NCI-H1694 (cell line): ENCODE measurements at places on chromosomes 16 and 17.

GRCh38 chr17:4948166-4948930 lies at the start of gene PFN1:
Gene PFN1 (minus strand): TSS chr17:4948530. CDS start chr17:4948394, 136 bp downstream.
- DNase-seq = peak; percentile 69

- DNase-seq = no peak
Observed at GRCh38 chr17:50122945-50123344, 7.0 kb downstream of the SAMD14 start.

DNA sequence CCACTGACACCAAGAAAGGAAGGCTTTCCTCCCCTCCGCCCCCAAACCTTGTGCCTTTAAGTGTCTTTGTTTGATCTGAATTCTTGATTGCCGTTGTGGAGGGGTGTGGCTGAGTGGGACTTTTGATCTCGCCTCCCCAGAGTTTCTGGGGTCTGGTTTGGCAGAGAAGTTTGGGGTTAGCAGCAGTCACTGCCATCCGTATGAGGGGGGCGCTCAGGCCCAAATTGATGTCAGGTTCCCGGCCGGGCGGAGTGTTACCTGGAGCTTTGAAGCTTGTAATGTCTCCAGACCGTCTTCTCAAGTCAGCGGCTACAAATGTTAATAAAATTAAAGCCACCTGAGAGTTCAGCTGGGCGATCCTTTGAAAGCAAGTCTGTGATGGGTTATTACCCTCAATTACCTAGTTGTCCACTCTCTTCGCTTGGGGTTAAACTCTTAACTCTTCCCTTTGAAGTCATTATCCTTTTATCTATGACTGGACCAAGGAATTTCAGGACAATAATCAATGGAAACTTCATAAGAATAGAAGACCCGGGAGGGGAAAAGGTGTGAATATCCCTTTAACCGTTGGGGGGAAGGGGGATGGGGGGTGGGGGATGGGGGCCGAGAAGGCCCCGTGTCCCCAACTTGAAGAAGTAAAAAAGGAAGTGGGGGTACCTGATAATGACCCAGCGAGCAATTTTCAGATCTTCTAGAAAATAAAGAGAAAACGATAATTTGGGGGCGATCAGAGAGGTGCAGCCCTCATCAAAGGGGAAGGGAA lies 31.8 kb upstream of the AXIN2 start:
- DNase-seq = no peak

DNA sequence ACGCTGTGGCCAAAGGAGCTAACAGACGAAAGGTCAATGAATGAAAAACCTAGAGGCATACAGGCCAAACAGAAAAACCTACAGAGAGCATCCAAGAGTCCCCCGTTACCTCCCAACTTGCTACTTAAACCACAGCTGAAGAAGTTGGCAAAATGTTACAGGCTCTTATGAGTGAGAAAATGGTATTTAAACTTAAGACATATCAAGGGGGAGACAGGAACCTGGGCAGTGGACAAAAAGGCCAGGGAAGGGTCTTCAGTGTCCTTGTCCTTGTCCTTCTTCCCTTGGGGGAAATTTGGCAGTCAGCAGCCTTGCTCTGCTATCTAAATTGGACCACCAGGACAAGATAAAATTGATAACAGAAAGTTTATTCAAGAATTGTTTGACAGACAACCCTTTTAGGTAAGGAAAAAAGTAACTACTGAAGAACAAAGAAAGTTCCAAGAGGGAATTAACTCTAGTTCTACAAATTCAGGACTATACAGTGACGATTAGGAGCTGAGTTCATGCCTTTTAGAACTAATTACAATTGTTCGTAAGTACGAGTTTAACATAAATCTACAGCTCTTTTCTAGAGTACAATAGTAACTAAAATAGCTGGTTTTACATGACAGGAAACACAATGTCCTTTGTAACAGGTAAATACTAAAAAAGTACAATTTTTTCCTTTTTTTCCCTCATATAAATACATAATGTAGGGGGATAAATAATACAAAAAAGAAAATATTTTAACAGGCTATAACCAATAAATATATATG lies 3.8 kb upstream of the HOXB2 start:
- no peak for DNase-seq

DNA sequence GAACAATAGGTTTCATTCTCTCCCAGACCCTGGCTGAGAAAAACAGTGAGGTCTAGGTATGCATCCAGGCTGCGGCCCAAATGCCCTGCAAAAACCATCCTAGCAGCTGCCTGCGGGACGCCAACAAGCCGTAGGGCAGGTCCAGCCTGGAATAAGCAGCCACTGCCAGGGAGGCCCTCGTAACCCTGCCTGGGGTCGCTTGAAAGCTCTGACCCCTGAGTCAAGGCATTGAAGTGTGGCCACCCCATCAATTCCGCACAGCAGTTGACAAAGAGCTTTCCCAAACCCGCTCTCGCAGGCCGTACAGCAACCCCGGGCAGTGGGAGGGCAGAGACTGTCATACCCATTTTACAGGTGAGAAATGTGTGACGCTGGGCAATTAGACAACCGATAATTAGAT lies 11.1 kb downstream of the TRPV1 start:
- no peak for DNase-seq

- no peak for DNase-seq
Observed at GRCh38 chr17:79446399-79447009, 164.3 kb downstream of the RBFOX3 start.

DNA sequence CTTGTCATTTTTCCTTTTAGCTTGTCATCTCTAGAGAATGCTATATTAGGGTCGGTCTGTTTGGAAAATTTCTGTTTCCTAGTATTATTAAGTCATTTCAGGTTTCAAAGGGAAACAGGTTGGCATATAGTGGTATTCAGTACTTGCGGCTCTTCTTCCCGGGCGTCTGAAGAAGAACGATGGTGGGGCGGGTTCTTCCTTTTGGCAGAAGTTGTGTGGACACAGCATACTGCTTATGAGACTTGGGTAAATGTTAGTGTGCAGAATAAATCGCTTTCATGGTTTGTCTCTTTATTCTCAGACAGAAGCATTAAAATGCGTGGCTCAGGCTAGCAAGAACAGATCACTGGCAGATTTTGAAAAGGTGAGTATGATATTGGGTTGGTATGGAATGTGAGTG lies 9.6 kb upstream of the CDK5R1 start:
- DNase-seq = no peak
